Ureter (tissue), 1 donor: ENCODE measurements at places on chromosomes 1 and 21. TPM values are rescaled to one million over a fixed set of nuclear protein-coding genes. Genes with fewer than 3 reads are reported as not detected.

DNA sequence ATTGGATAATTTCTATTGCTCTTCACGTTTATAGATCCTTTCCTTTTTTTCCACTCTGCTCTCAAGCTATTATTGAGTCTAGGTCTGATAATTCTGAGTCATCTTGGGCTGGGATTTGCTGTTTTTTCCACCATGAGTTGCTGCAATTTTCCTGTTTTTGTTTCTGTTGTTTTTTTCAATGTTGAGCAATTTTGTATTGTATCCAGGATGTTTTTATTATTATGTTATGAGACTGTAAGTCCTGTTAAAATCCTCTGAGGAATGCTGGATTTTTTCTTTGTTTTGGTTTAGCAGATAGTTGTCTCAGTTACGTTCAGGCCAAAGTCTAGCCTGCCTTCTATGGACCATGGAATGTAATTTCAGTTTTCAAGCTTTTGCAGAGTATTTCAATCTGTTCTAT lies 13.0 kb upstream of the SLC35A3 start:
- no peak for DNase-seq

DNA sequence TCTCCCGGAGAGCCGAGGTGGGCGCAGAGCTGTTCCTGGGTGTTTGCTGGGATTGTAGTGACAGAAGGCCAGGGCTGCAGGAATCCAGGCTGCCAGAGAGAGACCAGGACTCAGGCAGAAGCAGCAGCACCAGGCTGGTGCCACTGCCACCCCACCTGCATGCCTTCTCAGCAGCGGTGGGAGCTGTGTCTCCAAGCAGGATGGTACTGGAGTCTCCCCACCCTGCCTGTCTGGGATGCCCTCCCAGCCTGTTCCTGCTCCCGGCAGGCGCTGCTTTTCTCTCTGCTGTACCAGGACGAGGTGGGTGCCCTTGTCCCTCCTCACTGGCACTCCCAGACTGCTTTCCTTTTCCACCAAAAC lies 4.5 kb upstream of the HES4 start:
- no peak for DNase-seq

GRCh38 chr1:100989306-100990077 lies 36.1 kb downstream of the DPH5 start:
- no peak for DNase-seq

- DNase-seq: no peak
These were observed 122.8 kb downstream of the SDCCAG8 start for GRCh38 chr1:243378669-243379068.

GRCh38 chr1:40318970-40319621 lies 2.0 kb upstream of the COL9A2 start:
- no peak for DNase-seq

GRCh38 chr1:244841273-244841927 lies 5.9 kb downstream of the COX20 start:
- no peak for DNase-seq

DNA sequence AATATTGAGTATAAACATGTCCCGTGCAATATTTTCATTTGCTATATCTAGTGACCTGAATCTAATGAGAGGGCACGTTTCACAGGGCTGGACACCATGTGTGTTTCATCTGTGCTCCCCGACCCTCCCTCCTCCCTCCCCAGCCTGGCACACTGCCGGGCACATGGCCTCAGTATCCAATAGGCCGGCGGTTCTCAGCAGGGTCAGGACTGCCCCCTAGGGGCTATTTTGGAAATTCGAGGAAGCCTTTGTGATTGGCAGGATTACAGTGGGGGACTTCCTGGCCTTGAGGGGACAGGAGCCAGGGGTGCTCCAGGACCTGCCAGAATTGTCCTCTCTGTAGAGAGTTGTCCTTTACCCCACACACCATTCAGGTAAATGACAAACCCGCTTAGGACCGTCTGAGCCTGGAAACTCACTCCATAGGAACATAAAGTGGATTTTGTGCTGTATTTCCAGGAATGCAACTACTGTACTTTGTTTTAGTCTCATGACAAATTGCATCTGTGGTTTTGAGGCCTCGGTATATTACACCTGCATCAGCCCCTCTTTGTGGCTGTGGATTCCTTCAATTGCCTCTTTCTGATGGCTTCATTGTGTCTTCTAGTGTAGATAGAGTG lies 109.5 kb upstream of the SIM2 start:
- peak; percentile 66 for DNase-seq

GRCh38 chr1:44016890-44017400 lies 14.3 kb downstream of the SLC6A9 start:
- DNase-seq: no peak

GRCh38 chr1:61120246-61120840 lies 38.0 kb downstream of the NFIA start:
- no peak for DNase-seq

- DNase-seq: no peak
These were observed 46.3 kb downstream of the CASQ2 start for GRCh38 chr1:115722221-115722620.

GRCh38 chr1:213972141-213972540 lies 15.6 kb upstream of the PROX1 start:
- DNase-seq: no peak

GRCh38 chr1:117058810-117059209 lies 1.3 kb upstream of the TTF2 start:
- no peak for DNase-seq

- no peak for DNase-seq
These were observed 436.6 kb upstream of the BEND5 start for GRCh38 chr1:49213301-49213700.

DNA sequence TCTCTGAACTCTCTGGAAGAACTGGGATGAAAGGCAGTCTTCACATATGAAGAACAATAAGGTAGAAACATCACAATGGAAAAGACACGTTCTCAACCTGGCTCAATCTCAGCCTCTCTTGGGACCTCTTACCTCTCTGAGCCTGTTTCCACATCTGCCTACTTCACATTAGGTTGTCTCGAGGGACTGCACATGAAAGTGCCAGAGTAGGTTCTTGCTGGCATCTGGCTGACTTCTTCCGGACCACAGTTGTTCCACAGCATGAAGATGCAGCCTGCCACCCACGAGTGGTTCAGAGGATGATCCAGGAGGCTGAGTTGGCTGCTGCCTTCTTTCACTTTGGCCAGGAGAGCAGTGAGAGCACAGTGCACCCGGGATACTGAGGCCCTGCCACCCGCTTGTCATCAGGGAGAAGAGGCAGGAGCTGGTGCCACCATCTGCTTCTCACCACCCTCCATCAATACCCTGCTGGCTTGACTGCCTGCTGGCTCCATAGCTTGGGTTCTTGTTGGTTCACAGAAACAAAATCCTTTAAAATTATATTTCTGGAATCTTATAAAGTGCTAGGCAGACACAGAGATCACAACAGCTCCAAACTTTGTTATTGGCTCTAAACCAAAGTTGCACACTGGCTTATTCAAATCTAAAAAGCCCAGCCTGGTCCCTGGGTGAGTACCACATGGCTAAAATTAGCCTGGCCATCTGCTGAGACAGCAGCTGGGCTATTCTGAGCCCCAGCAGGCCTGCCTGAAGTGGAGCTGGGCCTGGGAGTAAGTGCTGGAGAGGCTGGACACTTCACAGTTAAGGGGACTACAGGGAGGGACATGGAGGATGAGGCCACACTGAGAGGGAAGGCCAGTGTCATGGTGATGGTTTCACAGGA lies 46.9 kb upstream of the LIN9 start:
- no peak for DNase-seq

DNA sequence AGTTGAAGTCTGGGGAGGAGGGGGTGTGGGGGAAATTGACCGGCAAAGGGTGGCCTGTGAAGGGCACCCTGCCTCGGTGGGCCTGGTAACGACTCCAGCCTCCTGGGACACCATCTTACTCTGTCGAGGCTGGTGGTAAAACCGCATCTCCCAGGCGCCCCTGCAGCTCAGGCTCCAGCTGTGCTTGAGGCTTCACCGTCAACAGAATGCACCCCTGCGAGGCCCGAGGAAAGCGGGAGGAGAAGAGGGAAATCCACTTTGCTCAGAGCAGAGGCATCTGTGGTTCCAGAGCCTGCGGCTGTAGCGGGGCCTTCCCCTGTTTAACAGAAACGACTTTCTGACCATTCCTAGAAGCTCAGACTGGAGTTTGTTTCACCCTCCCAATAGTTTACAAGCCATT lies 165.6 kb downstream of the NPHP4 start:
- DNase-seq: no peak

DNA sequence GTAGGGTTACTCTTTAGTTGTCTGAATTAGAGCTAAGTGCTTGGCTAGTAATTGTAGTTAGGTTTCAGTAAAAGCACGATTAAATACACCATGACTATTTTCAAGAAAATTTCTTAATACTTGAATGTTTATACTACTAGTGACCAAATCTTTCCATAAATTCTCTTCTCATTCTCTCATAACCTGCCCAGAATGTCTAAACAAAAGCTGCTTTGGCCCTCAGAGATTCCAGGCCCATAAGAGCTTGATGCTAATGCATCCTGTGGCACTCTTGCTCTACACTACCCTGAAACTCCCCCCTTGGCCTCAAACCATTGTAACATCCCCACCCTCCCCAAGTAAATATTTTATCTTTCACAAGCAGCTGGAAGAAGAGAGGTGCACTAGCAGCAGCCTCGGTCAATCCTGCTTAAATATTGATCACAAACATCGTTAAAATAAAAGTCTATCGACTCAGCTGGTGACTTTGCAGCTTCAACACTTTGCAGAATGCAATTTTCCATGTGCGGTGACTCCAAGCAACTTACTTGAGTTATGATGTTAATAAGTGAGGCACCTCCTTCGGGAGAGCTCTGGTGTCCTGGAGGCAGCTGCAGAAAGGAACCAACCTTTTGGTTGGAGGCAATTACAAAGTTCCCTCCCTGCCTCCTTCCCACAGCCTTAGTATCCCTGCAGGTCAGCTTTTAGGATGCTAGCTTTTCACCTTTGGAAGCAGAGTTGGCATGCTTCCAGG lies 315.6 kb upstream of the PLXNA2 start:
- no peak for DNase-seq

DNA sequence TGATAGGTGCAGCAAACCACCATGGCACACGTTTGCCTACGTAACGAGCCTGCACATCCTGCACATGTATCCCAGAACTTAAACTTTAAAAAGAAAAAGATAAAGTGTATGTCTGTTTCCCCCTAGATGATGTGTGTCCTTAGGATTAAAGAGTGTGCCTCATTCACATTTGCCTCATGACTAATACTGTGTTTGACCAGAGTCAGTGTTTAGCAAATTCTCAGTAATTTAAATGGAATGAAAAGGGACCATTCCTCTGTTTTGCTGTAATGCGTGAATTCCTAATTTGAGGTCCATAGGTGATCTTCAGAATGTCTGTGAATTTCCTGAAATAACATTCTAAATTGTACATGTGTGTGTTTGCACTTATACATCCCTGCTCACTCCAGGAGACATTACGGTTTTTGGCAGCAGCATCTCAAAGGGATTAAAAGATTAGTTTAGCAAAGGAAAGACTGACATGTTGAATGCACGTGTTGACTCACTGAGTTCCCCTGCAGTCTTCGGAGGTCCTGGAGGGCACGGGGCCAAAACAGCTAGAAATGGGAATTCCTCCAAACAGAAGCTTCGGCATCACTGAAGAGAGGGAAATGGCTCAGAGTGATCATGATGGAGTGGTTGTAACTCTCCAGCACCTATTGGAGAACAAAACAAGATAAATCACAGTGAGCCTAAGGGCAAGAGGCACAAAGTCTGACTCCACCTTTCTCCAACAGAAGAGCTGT lies 19.1 kb upstream of the SLC35F3 start:
- no peak for DNase-seq

DNA sequence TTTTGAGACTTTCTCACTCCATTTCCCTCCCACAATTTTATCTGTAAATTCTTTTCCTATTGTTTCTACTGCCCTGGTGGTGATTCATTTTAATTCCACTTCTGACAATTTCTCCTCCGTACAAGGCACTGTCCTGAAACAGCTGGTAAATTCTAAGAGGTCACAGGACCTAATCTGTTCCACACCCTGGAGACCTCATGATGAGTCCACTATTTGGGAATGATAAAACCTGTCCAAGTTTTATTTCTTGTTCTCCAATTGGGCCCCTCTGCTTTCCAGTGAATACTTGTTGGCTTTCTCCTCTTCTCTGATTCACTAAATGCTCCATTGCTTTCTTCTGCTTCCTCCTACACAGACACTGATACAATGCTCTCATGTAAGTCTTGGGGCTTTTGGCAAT lies 343.1 kb upstream of the DUSP10 start:
- DNase-seq: no peak

- no peak for DNase-seq
These were observed 2.4 kb downstream of the LPAR3 start for GRCh38 chr1:84890566-84890965.

DNA sequence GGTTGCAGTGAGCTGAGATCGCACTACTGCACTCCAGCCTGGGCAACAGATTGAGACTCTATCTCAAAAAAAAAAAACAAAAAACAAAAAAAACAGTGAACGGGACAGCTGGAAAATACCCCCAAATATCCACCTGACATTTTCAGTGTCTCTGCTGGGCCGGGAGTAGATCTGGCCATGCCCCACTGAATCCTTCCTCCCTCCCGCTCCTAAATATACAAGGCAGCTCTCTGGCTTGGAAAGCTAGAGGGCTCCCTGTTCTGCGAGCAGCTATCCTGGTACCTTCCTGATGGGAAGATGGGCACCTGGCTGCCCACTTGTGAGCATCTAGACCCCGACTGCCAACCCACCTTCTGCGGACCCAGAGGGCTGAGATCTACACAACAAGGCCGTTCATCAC lies 21.4 kb downstream of the SPSB1 start:
- DNase-seq: no peak

DNA sequence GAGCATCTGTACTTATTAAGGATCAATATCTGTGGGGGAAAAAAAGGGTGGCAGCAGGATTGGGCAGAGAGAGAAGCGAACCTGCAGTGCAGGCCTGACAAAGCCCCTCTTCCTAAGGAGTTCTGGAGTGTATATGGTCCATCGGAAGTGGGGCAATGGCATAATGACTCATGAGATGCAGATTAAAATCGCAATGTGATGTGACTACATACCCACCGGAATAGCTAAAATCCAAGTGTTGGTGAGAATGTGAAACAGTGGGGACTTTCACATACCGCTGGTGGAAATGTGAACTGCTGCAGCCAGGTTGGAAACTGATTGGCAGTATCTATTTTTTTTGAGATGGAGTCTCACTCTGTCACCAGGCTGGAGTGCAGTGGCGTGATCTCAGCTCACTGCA lies 8.2 kb upstream of the CREG1 start:
- no peak for DNase-seq

Gene KISS1
- total RNA-seq: 1.4 TPM

Gene CD5L
- not detected for total RNA-seq

Gene FMOD
- total RNA-seq: 59.0 TPM

Gene C1orf226
- total RNA-seq: 11.8 TPM

Gene ARHGAP29
- 30.0 TPM for total RNA-seq

Gene PKNOX1
- total RNA-seq: 34.5 TPM

Gene CRP
- total RNA-seq: 1.1 TPM

Gene LCA5L
- 3.0 TPM for total RNA-seq

Gene HSD3B1
- total RNA-seq: 0.75 TPM

Gene PRELP
- total RNA-seq: 128 TPM

Gene CCDC28B
- 2.1 TPM for total RNA-seq

Gene NEK7
- total RNA-seq: 54.1 TPM
